ENCODE measurements at places on chromosomes 5 and 9.

DNA sequence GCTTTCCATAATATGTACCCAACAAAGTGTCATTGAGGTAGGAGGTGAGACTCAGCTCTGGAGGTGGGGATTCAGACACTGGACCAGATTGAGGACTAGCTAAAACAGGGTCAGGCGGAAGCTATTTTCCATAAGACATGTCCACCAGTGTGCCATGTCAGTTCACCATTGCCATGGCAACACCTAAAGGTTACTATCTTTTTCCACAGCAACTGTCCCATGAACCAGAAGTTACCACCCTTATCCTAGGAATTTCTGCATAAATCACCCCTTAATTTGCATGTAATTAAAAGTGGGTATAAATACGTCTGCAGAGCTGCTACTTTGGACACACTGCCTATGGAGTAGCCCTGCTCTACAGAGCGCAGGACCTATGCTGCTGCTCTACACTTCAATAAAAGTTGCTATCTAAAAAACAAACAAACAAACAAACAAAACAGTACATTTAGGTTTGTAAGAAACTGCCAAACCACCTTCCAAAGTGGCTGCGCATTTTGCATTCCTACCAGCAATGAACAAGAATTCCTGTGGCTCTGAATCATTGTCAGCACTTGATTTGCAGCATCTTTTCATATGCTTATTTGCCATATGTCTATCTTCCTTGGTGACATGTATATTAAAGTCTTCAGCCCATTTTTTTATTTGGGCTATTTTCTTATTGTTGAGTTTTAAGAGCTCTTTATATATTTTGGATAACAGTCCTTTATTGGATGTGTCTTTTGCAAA is 18.0 kb upstream of the TRIM32 start:
- DNase-seq = no peak

DNA sequence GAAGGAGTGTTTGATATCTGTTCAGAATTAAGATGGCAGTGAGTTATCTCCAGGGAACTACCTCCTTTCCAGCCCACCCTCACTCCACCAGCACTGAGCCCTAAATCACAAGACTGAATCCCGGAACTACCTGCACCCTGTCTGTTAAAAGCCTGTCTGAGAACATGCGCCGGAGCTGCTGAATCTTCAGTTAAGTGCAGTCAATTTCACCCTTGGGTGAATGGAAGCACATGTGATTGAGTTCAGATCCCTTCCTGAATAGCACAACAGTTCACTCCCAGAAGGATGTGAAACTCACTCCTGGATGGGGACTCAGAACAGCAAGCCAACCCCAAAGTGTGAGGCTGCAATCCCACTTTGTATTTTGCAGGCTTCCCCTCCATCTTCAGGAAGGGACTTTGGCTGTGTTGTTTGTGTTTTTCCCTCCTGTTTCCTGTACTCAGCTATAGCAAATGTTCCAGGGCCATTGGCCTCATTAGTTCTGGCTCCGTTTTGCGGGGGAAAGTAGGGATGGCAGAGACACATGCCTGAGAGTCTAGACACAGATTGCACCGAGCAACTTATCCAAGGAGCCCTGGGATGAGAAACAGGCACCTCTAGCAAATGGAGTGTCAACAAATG is 43.4 kb downstream of the DPYSL3 start:
- DNase-seq = no peak

DNA sequence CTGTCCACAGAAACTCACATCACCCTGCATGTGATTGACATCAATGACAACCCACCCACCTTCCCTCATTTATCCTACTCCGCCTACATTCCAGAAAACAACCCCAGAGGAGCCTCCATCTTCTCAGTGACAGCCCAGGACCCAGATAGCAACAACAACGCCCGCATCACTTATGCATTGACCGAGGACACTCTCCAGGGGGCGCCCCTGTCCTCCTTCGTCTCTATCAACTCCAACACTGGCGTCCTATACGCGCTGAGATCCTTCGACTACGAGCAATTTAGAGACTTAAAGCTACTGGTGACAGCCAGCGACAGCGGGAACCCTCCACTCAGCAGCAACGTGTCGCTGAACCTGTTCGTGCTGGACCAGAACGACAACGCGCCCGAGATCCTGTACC is 1.7 kb downstream of the PCDHGA3 start:
- no peak for DNase-seq

- no peak for DNase-seq
These were observed 42.5 kb downstream of the ERGIC1 start for GRCh38 chr5:172876578-172876977.

DNA sequence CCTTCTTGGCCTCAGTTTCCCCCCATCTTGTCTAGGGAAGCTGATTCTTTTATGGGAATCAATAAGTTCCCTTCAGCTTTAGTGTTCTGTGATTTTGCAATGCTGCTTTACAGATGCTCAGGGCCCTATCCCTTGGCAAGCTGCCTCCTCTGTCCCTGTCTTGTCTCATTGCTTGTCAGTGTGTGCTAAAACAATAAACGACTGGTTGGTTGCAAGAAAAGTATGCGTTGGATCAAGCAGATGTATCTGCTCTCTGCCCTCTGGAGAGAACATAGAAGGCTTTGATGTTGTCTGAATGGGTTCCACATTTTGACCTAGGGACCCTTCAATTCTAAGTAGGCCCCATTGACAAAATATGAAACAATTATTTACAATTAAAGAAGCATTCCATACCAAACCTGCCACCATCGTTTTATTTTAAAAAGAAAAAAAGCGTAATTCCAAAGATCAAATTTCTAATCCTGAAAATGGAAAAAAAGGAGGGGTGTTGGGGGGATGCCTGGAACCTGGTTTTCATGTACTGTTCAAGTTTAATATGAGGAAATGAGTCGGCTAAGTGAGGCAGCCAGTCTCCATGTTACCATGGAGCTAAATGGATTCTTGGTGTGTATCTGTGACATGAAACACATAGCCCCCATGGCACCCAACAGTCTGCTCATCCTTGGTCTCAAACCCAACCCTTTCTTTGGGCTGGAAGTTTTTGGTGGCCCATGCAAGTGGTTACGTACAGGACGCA is 31.2 kb upstream of the TARS1 start:
- DNase-seq = no peak

GRCh38 chr5:74225587-74225986 is 414.9 kb downstream of the ENC1 start:
- DNase-seq = no peak

DNA sequence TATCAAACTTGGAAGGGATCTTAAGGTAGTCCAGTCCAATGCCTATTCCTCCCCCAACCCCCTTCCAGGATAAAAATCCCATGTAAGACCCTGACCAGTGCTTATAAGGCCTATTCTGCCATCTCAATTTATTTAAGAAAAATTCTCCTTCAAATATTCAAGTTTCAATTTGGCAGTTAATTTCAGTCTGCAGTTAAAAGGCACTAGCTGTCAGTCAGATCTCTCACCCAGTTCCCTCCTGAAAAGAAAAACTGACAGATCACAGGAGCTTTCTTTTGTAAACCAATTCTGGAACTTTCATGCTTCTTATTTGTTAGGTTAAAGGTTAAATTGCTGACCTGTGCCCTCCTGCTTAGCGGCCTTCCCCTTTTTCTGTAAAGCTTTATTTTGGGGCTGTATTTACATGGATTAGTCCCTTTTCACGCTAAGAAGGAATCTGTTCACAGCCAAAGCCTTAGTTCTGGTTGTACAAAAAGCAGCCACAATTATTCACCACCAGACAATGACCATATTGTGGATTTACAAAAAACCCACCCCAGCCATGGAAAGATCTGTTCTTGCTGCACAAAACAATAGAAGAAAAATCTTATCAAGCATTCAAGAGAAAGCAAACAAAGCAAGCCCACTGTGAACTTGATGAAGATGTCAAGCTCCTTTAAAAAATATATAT is 68.7 kb downstream of the DENND1A start:
- DNase-seq = no peak

GRCh38 chr5:61525512-61526206 is 193.6 kb downstream of the ZSWIM6 start:
- no peak for DNase-seq

DNA sequence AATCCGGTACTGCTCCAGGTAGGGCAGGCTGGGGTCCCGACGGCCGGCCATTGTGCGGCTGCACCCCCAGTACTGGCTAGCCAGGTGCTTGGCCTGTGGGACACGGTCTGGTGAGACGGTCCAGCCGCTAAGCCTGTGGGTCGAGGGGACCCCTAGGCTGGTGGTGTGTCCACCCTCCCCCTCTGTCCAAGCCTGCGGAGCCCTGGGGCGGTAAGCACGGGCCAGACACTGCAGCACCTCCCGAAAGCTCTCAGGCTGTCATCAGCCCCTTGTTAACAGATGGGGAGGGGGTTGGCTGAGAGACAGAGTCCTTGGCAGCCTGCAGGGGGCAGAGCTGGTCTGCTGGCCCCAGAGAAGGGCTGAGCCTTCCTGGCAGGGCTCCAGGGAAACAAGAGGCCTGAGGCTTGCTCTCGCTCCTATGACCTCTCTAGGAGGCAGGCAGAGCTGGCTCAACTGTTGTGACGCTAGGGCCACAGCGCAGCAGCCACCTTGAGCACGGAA is 11.8 kb upstream of the MRNIP start:
- DNase-seq = no peak

- no peak for DNase-seq
These were observed 61.4 kb downstream of the FBXW11 start for GRCh38 chr5:171945066-171945465.

DNA sequence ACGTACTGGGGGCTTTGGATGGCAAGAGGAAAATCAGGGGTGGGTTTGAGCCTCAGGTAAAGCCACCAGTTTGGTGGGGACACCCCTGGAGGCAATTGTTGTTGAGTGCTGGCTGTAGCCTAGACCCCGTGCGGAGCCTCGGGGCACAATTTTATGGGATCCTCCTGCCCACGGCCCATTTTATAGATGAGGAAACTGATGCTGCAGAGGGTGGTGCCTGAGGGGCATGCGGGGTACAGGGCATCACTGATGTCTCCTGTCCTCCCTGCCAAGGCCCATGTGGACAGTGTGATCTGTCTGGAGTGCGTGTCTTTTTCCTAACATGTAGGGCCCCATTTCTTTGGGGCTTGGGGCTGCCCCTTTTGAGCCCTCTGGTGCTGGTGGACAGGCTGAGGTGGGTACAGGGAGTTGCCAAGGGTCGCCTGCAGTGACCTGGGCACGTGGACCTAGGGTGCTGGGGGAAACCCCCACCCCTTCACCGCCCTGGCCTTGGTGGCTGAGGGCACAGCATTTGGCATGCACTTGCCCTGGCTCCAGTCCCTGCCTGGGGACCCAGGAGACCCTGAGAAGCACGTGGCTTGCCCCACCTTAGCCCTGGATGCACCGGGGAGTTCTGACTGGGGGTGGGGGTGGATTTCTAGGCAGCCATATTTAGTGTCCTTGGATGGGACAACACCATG is 22.1 kb downstream of the WNK2 start:
- no peak for DNase-seq

DNA sequence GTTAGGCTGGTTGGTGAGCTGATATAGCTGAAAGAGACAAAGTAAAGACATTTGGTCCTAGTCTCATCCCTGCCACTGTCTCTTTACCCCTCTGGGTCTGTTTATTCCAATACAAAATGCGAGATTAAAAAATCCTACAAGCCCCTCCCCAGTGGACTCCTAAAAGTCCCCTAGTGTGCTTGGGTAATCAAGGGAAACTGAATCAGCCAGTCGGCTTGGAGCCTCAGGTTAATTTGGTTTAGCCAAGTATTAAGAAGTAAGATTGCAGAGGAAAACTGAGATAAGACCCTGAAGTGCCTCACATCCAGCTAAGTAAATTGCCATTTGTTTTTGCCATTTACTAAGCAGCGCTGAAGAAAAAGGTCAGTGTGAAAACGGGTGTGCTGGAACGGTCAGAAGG is 10.4 kb downstream of the NIM1K start:
- DNase-seq = no peak

DNA sequence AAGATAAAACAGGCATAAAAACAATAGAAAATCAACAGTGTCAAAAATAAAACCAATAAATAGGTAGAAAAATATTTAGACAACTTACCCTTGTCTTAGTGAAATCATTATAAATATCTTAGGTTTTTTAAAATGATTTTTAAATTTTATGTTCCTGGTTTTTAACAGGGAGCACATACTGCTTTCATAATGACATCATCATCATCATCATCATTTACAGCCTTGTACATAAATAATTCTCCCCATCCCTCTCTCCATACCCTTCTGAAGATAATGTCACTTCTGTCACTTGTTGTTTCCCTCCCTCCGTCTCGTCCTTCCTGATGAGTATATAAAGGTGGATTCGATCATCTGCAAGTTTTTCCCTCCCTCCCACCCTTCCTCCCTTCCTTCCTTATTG is 56.6 kb downstream of the CDH9 start:
- DNase-seq = no peak

- DNase-seq = no peak
These were observed 340.5 kb downstream of the ARHGEF28 start for GRCh38 chr5:73966451-73966850.

GRCh38 chr5:54361691-54362411 is 51.5 kb upstream of the ARL15 start:
- no peak for DNase-seq

GRCh38 chr5:54146916-54147315 is 163.5 kb downstream of the ARL15 start:
- no peak for DNase-seq

GRCh38 chr9:92725266-92725545 is 39.4 kb downstream of the BICD2 start:
- DNase-seq = no peak

- no peak for DNase-seq
These were observed 46.4 kb upstream of the CEP78 start for GRCh38 chr9:78189461-78189860.

GRCh38 chr5:143360755-143361154 is 42.7 kb downstream of the NR3C1 start:
- no peak for DNase-seq

DNA sequence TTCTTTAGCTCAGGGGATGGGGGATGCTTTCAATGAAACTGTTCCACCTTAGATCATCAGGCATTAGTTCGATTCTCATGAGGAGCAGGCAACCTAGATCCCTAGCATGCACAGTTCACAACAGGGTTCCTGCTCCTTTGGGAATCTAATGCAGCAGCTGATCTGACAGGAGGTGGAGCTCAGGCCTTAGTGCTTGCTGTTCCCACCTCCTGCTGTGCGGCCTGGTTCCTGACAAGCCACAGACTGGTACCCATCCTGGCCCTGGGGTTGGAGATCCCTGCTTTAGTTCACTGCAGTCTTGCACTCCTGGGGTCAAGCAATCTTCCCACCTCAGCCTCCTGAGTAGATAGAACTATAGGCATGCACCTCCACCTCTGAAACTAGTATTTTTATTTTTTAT is 1369.8 kb upstream of the NUDT12 start:
- no peak for DNase-seq

- DNase-seq = no peak
These were observed 11.0 kb downstream of the NAIF1 start for GRCh38 chr9:128056086-128056485.

- no peak for DNase-seq
These were observed 168.7 kb upstream of the GNA14 start for GRCh38 chr9:77816641-77817341.

GRCh38 chr5:25029004-25029403 is 384.2 kb upstream of the CDH10 start:
- DNase-seq = no peak

Data from activated gamma-delta T cell treated with anti-CD3 and anti-CD28 coated beads, Interleukin-2, amount 50 U/mL, for 16 hours (primary cell).